ENCODE measurements at places on chromosomes 4 and X. TPM values are rescaled to one million over a fixed set of nuclear protein-coding genes. Genes with fewer than 3 reads are reported as not detected.

GRCh38 chr4:14695095-14695845 lies 307.0 kb upstream of the CPEB2 start:
- no peak for DNase-seq

- DNase-seq: no peak
Measured at GRCh38 chr4:46933686-46934085, 24.6 kb upstream of the COX7B2 start.

Gene MCF2
- total RNA-seq: under 0.01 TPM

GRCh38 chr4:75025431-75025830 lies 92.5 kb downstream of the PARM1 start:
- DNase-seq: no peak

- DNase-seq: no peak
Measured at GRCh38 chr4:165737309-165737972, 135.6 kb upstream of the TLL1 start.

Gene TCP11X2
- total RNA-seq: not detected

DNA sequence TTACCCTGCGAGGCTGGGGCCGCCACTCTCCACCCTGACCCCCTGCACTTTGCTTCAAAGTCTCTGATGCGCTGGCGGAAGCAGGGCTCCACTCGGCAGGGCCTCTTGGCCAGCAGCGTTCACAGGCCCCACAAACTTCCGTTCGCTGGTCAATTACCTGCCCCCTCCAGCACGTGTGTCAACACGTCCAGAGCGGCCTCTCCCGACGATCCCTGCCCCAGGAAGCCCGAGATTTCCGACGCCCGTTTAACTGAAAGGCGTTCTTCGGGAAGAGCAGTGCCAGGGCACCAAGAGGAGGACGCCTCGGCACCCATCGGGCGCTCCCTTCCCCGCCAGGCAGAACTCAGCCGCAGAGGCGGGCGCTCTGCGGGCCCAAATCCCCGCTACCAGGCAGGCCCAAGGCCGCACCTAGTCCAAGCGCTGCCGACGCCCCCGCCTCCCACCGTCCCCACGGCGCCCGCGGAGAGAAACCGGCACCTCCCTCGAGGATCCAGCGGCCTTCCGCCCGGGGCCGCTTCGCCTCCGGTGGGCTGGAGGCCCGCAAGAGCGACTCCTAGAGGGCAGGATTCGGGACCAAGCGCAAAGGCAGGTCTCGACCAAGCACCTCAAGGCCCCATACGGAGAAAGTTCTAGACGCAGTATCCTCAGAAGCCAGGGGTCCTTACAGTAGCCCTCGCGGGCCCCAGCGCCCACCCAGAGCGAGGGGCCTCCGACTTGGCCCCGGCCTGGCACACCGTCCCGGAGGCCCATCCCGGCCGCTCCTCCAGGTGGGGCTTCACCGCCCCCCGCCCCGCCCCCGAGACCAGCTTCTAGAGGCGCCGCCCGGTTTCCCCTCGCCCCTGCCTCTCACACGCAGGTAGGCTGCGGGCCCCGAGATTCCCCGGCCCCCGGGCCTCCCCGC lies 586 bp downstream of the BCAP31 start:
- DNase-seq: peak; percentile 25

DNA sequence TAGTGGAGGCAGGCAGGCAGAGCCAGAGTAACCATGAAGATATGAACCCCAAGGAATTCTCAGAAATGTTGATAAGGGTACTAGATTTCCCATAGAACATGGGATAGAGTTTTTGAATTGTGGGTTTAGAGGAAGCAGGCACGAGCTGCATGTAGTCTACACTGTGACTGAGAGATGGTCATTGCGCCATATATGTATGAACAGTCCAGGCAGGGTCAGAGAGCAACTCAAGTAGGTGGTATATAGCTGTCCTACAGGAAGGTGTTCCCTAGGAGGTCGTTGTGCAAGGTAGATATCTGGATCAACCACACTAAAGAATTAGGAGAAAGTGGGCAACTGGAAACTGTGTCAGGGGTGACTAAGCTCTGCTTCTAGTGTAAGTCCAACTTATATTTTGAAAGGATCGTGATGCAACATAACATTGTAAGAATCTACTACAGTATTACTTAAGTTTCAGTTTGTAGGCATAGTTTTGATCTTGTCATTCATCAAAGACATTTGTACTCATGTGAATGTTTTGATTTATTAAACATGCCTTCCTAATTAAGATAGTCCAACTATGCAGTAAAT lies 94.6 kb downstream of the HPGD start:
- no peak for DNase-seq

Gene MAGEC3
- total RNA-seq: under 0.01 TPM

DNA sequence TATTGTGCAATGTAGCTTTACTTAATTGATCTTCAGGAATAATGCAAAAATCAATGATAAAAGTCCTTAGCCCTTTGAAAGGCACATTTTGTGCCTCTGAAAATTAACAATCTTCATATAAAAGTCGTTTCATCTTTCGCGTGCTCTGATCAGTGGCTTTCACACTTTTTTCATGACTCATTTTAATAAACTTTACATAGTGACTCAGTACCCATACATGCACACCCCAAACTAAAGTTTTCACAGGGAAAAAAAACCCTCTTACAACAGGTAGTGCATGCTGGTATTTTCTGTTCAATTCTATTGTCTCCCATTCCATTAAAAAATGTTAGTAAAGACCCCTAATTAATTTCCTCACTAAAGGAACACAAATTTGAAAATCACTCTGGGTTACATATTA lies 21.5 kb downstream of the RWDD4 start:
- no peak for DNase-seq
